ENCODE measurements at places on chromosomes 7 and 10.

DNA sequence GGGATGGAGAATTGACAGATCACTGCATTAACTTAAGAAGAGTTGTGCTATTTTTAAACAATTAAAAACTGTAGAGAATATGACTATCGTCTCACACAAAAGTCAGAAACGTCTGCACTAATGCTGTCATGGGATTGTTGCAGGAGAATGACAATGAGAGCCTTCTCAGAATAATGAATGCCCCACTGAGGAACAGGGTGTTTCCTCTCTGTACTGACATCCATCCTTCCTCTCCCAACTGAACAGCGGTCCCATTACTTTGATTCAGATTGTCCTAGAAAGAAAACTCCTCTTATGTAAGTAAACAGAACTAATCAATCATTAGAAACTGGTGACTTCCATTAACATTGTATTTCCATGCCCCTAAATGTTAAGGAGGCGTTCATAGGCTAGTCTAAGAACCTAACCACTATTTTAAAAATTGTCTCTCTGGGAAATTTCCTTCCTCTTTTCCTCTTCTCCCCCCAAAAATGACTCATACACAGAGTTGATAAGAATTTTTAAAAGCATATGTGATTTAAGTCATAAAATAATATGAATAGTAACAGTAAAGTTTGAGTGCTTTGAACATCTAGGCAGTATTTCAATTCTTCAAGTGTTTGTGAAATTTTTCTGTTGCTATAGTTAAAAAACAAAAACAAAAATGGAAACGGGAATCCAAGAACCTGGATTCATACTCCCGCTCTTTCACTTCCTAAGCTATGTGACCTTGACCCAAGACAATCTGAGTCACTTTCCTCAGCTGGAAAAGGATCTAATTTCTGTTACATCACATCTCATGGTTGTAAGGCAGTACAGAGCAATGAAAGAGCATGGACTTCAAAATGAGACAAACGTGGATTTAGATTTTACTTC lies 12.7 kb upstream of the MACC1 start:
- no peak for DNase-seq

DNA sequence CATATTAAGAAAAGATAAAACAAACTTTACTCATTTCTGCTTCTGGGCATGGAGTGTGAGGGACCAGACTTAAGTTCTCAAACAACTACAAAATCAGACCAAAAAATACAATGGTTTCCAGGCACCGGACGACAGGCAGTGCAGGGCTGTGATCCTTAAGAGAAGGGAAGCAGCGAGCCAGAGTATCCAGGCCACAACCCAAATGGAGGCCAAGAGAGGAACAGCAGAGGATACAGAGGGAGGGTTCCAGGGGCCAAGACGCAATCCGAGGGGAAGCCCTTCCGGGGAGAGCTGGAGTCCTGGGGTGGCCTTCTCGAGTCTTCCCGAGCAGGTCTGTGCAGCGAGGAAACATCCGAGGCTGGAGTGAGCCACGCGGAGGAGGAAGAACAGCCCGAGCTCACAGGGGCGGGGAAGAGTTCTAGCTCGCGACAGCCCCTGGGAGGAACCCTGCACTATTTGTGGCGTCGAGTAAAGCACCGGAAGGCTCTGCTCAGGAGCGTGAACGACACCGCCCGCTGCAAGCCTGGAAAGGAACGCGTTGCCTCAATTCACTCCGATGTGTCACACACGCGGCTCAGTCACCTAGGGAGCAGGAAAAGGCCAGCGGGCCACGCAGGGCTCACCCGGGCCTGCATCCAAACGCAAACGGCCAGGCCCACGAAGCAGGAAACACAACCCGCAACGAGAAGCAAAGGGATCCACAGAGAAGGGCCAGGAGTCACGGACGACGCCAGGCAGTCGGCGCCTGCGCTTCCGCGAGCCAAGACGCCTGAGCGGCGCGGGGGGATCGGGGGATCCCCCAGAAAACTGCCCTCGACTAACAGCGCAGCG lies 933 bp upstream of the RNF32 start:
- no peak for DNase-seq

DNA sequence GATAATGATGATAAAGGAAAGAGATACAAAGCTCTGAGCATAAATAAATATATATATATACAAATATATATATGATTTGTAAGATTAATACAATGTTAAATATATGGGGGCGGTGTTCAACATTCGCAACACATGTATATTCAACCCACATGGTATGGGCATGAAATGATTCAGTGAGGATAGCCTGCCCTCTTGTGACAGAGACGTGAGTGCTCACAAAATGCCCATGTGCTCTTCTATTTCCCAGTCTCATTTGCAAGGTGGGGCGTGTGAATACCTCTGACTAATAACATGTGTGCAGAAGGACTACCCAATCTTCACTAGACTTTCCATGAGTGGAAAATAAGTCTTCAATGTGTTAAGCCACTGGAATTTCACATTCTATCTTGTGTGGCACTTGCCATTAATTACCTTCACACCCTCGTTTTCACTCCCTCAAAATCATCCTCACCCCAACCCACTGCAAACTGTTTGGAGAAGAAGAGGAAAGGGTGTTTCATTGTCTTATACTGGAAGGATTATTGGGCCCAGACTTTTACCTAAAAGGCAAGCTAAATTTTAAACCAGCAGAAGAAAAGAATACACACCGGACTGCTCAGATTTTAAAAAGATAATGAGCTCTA lies 26.9 kb downstream of the ASAH2 start:
- no peak for DNase-seq

GRCh38 chr7:42766782-42767423 lies 145.0 kb downstream of the C7orf25 start:
- DNase-seq, result no peak

GRCh38 chr10:15725603-15726002 lies 5.9 kb upstream of the ITGA8 start:
- peak; percentile 31 for DNase-seq

GRCh38 chr7:118110178-118110925 lies 73.6 kb upstream of the LSM8 start:
- DNase-seq, result no peak

Data from tibial artery (tissue), 4 donors.